GM12878 (cell line): ENCODE measurements at places on chromosomes 4 and X. TPM values are rescaled to one million over a fixed set of nuclear protein-coding genes. Genes with fewer than 3 reads are reported as not detected.

DNA sequence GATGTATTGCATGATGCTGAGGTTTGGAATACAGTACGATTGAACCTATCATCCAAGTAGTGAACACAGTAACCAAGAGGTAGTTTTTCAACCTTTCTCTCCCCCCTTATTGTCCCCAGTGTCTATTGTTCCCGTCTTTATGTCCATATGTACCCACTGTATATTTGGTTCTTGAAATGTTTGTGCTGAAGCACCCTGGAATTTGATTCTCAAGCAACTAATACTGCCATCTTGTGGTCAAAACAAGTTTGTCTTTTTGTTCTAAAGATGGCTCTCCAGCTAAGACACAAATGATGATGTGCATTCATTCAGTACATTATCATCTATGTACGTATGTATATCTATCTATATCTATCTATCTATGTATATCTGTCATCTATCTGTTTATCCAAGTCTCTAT is 33.5 kb upstream of the DCX start:
- no peak for DNase-seq

DNA sequence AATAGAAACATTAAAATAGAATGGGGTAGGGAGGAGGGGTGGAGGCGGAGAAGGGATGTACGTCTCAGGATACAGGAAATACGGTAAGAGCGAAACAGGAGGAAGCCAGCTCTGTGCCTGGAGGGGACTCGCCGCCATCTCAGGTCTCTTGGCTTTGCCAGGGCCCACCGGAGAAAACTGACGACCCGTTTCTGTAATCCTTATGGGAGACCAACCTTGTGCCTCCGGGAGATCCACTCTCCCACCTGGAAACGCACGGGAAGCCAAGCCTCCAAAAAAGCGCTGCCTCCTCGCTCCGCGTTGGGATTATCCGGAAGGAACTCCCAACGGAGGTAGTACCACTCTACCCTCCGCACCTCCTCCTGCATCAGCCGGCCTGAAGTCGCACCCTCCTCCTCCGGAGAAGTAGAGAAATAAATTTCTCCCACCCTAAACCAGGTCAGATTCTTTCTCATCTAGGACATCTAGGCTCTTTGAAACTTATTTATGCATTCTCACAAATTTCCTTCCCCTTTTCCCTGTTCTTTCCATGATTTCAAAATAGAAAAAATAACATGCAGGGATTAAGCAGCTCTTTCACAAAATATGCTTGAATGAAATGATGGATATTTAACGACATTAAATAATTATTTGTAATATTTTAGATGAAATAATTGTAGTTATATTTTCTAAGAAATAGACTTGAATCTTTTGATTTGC is at the start of gene NBDY:
Gene NBDY, plus strand, starts transcription at position 92 of the 699 bp plus-strand sequence. Its CDS starts 111 bp downstream, at position 203.
- DNase-seq, result no peak

The ARR3 gene
- total RNA-seq, result not detected in 2 replicates

GRCh38 chr4:184924516-184924915 is 93.8 kb upstream of the HELT start:
- no peak for DNase-seq

- no peak for DNase-seq
These were observed 39.2 kb upstream of the ANTXR2 start for GRCh38 chr4:80112236-80112635.

The PAGE1 gene
- not detected in 2 replicates for total RNA-seq

The ALG13 gene
- 30.5 and 32.9 TPM in 2 replicates for total RNA-seq

- no peak for DNase-seq
These were observed 282.5 kb upstream of the PCDH10 start for GRCh38 chr4:132866616-132867015.

DNA sequence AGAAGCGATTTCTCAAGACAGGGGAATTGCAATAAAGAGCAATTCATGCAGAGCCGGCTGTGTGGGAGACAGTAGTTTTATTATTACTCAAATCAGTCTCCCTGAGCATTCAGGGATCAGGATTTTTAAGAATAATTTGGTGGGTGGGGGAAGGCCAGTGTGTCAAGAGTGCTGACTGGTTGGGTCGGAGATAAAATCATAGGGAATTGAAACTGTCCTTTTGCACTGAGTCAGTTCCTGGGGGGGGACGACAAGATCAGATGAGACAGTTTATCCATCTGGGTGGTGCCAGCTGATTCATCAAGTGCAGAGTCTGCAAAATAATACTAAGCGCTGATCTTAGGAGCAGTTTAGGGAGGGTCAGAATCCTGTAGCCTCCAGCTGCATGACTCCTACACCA is 502.4 kb downstream of the NLGN4X start:
- DNase-seq, result no peak

The UGT2B17 gene
- 0.15 TPM in 1 of 2 replicates, not detected in the other for total RNA-seq

GRCh38 chr4:3821580-3822229 is 55.5 kb downstream of the ADRA2C start:
- no peak for DNase-seq

The SSX4B gene
- not detected in 2 replicates for total RNA-seq

DNA sequence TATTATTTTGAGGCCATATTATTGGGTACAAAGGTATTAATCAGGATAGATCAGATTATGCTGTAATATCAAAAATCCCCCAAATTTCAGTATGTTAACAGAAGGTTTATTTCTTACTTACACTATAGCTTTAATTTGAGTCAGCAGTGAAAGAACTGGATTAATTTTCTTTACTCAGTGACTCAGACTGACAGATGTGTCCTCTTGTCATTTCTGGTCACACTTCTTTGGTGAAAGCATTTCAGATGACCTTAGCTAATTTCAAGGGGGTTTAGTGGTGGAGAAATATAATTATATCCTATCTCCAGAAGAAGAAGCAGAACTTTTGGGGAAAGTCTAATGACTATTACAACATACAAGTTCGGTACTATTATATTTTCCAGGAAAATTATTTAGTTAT is 12.4 kb downstream of the DDIT4L start:
- DNase-seq, result no peak

The DIPK2B gene
- not detected in 2 replicates for total RNA-seq

- DNase-seq, result no peak
These were observed 299.1 kb downstream of the ARHGAP24 start for GRCh38 chr4:85774000-85774399.

GRCh38 chr4:47642985-47643760 is 158.1 kb downstream of the ATP10D start:
- no peak for DNase-seq

GRCh38 chr4:66279084-66279483 is 608.8 kb upstream of the EPHA5 start:
- DNase-seq, result no peak

- DNase-seq, result no peak
These were observed 63.0 kb downstream of the ARHGAP10 start for GRCh38 chr4:147794787-147795413.

- DNase-seq, result no peak
These were observed 22.1 kb downstream of the UVSSA start for GRCh38 chr4:1369091-1369450.

The NALF2 gene
- not detected in 2 replicates for total RNA-seq

The CTAG2 gene
- total RNA-seq, result not detected in 2 replicates

GRCh38 chrX:68180579-68180978 is 252.7 kb downstream of the OPHN1 start:
- no peak for DNase-seq

GRCh38 chr4:72112514-72113156 is 80.8 kb downstream of the NPFFR2 start:
- DNase-seq, result peak; percentile 88

DNA sequence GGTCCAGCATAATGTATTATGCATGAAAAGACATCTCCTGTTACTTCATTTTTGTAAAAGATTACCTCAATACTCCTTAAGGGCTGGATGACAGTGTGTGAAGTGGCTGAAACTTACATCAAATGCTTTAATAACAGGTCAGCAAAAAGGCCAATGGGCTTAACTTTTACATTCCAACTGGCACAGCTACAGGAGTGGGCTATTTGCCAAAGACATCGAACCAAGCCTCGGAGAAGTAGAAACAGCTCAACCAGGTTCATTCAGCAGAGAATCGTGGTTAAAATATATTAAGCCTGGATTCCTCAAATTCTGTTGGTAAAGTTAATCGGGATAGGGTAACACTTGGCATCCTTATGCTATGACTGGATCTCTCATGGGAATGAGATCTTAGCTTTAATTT is 639.7 kb downstream of the TRIML1 start:
- DNase-seq, result no peak

DNA sequence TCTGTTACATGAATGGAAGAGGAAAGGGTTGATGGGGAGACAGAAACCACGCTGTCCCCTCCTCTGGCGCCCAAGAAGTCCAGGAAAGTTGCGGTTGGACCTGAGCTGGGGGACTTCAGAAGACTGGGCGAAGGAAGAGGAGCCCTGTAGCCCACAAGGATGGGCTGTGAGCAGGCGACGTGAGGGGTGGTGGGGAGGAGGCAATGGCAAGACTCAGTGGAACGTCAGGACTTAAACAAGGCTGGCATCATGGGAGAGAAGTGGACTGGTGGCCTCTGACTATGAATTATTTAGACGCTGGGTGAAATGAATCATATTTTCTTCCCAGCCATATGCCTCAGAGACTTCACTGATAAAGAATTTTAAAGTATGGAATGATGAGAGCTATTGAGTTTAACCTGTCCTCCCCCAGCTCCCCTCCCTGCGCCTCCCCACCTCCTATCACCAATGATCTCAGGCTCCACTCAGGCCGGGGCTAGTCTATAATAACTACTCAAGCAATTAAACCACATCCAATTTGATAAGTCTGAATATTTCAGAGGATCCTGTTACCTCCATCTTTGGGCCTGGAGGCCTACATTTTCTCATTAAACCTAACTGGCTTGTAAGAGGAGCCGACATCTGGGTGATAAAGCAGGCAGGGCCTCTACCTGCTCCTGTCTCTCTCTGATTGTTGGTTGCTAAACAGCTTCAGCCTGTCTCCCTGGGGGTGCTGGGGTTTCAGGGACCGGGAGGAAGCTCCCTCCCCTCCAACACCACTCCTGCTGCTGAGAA is 63.6 kb downstream of the SMIM20 start:
- no peak for DNase-seq

- no peak for DNase-seq
These were observed 1.1 kb downstream of the PHOX2B start for GRCh38 chr4:41747230-41748055.

DNA sequence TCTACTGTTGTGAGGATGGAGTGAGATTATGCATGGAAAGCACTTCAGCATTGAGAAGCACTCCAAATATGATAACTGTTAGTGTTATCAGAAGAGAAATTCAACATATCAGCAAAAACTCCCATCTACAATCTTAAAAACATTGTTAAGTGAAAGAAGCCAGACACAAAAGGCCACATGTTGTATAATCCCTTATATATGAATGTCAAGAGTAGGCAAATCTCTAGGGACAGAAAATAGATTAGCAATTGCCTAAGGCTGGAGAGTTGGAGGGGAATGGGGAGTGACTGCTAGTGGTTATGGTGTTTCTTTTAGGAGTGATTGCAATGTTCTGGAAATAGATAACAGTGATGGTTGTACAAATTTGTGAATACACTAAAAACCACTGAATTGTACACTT is 122.5 kb upstream of the LNX1 start:
- no peak for DNase-seq

The WDR17 gene
- total RNA-seq, result 2.0 and 2.3 TPM in 2 replicates

DNA sequence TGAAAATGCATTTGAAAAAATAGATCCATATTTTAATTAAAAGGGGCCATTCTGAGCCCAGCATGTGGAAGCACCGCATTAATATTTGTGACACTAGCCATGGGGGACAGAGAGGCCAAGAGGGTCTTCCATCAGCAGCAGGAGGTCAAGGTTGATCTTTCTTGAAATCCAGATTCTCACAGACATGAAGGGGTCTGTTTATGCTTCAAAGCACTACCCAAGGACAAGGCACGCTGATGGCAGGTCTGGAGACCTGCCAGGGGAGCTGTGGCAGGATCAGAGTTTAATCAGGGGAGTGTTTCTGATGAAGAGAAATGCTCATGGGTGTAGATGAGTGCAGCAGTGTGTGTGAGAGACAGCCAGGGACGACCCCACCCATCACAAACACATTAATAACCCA is 243.3 kb downstream of the LDB2 start:
- DNase-seq, result no peak

DNA sequence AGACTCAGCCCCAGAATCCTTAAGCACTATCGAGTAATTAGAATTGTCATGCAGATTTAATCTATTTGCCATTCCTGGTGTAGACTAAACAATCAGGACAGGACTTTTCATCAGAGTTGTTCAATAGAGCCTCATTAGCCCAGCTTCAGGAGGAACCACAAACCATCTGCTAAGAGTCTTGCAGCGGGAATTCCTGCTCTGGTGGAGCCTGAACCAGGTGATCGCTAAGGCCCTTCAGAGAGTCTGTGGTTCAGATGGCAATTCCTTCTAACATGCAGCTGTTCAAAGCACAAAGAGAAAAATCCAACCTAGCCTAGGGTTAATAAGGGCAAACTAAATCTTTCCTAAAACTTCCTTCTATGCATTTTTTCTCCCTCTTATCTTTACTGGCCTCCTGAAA is 119.1 kb upstream of the CPEB2 start:
- DNase-seq, result no peak

DNA sequence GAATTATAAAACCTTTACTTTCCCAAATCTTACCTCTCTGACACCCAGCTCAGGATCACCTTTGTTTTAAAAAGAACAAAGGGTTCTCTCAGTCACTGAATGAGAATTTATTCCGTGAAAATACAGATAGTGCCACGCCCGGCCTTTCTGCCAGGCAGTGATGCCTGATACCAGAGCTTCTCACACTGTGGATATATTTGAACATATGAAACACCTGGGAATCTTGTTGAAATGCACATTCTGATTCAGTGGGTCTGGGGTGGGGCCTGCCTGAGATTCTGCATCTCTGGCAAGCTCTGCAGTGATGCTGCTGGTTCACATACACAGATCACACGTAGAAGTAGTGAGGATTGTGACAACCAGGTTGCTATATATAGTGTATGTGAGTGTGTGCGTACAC is 46.0 kb downstream of the ELOVL6 start:
- DNase-seq, result no peak

- DNase-seq, result no peak
These were observed 8.0 kb downstream of the NR3C2 start for GRCh38 chr4:148434075-148434773.

- no peak for DNase-seq
These were observed 30.4 kb downstream of the SMAD1 start for GRCh38 chr4:145511913-145512522.

DNA sequence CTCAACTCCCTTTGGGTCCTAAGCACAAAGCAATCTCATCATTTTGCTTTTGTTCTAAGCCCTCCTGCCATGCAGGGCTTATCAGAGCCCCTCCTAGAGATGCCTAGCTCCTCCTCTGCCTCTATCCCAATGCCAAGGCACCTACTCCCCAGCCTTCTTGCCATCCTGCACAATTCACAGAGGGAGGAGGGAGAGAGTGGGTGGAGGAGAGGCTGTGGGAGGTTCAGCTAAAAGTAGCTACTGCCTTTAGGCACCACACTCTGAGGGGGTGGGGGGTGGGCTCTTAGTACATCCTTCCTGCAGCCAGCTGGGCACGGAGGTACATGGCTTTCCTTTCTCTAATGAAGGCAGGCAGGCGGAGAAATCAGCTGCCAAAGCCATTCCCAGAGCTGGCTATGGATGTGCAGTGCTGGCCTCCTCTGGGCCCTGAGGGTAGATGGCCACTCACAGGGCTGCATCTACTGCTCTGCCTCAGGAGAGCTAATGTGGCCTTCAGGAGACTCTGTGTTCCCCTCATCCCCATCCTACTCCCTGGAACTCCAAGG is 40.1 kb downstream of the ARHGEF9 start:
- DNase-seq, result no peak
